ENCODE measurements at places on chromosomes 4 and X. TPM values are rescaled to one million over a fixed set of nuclear protein-coding genes. Genes with fewer than 3 reads are reported as not detected.

TSPAN7 gene
- not detected for total RNA-seq

CXorf49 gene
- total RNA-seq, result not detected

FAM47A gene
- total RNA-seq, result not detected

KIAA1210 gene
- 0.07 TPM for total RNA-seq

XAGE2 gene
- total RNA-seq, result not detected

GDPD2 gene
- total RNA-seq, result not detected

CXCL13 gene
- total RNA-seq, result not detected

BEX1 gene
- 4.0 TPM for total RNA-seq

PAPSS1 gene
- total RNA-seq, result 28.0 TPM

ZNF630 gene
- total RNA-seq, result 2.5 TPM

SOWAHD gene
- total RNA-seq, result 2.3 TPM

SSX4 gene
- not detected for total RNA-seq

CLIC2 gene
- not detected for total RNA-seq
